Neural crest cell (in vitro differentiated cells): ENCODE measurements at places on chromosomes 5 and 9.

GRCh38 chr9:104774831-104775573 is 11.1 kb downstream of the NIPSNAP3B start:
- DNase-seq, result no peak

GRCh38 chr9:121897140-121897539 is 196.0 kb downstream of the TTLL11 start:
- DNase-seq, result no peak

DNA sequence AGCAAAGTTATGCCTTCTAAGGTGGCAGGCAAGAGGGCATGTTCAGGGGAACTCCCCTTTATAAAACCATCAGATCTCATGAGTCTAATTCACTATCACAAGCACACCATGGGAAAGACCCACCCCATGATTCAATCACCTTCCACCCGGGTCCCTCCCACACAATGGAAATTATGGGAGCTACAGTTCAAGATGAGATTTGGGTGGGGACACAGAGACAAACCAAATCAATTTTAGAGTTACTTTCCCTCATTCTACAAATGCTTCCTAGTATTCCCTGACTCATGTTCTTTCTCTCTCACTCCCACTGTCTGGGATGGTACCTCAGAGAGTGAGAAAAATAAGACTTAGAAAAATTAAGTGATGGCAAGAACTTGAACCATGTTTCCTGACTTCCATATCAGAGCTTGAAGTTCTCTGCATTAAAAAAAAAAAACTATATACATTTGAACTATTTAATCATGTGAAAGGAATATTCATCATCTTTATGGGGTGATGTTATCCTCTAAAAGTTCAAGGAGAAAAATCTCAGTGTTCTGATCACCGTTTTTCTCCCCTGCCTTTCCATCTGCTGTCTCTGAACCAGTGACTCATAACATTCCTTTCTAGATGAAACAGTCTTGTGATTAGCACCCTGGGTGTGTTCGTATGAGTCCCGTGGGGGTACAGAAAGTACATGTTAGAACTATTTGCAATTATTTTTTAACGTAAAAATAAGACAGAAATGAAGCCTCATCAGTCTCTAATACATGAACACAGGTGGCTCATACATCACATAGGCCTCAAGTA is 282.9 kb downstream of the SLF1 start:
- DNase-seq, result no peak

DNA sequence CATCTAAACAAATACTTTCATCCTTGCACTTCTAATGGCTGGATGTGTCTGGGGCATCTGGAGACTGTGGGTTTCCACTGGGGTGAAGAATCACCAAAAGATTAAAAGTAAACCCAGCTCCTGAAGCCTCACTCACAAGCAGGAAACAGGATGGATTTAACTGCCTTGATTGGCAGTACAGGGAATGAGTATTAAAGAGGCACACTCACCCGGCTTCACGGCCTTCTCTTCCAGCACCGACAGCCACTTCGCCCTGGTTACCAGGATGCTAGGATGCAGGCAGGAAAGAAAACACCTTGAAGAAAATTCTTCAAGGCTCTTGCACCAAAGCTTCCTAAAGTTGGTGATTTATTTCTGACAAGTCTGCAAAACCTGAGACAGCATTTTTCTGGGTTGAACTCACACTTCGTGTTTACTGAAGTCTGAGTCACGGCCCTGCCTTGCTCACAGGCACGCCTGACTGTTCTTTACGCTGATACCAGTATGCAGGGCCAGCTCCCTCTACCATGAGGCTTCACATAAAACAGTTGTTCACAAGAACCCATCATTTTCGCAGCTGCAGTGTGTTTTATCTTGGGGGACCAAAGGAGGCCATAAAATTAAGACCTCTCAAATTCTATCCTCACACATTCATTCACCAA is 56.5 kb upstream of the ZNF354A start:
- DNase-seq, result no peak

GRCh38 chr9:100555471-100555870 is 22.4 kb upstream of the CAVIN4 start:
- no peak for DNase-seq

- no peak for DNase-seq
Measured at GRCh38 chr5:145971108-145971507, 34.7 kb downstream of the SH3RF2 start.

DNA sequence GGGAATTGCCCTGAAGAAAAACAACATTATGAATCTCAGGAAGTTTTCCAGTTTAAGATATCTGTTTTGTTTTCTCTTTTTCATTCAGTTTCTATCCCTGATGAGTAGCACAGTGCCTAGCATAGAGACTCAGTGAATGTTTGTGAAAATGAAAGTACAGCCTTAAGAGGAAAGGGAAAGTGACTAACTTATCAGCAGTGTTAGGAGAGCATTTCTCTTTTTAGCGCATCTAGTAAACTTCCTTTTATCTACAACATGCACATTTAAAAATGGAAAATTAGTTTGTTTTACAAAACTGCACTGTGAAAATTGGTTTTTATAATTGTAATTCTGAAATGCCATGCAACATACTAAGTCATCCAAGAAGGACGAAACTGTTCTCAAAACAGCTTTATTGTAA is 110.8 kb downstream of the SMARCA2 start:
- no peak for DNase-seq

DNA sequence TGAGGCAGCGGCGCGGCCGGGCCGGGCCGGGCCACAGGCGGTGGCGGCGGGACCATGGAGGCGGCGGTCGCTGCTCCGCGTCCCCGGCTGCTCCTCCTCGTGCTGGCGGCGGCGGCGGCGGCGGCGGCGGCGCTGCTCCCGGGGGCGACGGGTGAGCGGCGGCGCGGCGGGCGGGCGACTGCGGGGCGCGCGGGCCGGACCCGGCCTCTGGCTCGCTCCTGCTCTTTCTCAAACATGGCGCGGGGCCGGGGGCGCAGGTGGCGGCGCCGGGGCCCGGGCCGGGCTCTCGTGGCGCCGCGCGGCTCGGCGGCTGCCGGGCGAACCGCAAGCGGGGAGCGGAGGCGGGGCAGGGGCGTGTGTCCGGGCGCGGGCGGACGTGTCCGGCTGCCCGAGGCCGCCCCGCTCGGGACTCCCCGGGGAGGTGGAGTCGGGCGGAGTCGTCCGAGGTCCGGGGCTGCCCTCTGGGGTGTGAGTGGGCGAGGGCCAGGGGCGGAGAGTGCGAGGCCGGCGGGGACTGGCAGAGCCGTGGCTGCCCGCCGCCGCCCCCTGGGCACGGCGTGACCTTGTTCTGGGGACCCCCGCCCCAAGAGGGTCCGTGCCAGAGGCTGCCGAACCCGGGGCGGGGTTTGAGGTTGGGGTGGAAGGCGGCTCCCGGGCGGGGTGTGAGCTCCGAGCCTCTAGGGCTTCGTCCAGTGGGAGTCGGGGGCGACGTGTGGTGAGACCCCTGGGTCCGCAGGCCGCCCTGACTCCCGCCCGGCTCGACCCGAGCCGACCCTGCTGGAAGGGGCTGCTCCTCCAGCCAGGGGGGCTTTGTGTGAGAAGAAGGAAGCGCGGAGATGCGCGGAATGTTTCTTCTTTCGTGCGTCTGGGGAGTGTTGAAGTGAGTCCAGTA is 485 bp downstream of the TGFBR1 start:
- DNase-seq, result peak; percentile 57

GRCh38 chr5:95369782-95370181 is 21.4 kb upstream of the FAM81B start:
- no peak for DNase-seq

DNA sequence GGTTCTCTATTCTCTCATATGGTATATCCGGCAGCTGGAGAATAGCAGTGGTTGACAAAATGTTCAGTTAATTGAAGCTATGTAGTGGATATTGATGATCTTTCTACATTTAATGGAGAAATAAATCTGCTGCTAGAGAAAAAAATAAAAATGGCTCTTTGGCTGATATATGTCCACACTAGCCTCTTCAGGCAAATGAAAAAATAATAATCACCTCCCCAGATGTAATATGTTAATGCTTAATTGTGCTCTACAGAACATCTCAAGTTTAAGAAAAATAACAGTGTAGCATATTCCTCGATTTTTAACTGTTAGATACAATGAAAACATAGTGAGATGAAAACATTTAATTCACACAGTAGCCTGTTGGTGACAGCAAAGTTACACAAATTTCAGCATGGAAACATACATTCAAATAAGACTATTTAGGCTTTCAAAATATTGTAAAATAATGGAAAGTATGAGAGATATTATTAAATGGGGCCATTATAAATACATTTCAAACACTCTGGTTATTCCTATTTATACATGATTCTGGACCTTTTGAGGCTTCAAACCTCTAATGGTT is 543.0 kb downstream of the MAT2B start:
- DNase-seq, result no peak

DNA sequence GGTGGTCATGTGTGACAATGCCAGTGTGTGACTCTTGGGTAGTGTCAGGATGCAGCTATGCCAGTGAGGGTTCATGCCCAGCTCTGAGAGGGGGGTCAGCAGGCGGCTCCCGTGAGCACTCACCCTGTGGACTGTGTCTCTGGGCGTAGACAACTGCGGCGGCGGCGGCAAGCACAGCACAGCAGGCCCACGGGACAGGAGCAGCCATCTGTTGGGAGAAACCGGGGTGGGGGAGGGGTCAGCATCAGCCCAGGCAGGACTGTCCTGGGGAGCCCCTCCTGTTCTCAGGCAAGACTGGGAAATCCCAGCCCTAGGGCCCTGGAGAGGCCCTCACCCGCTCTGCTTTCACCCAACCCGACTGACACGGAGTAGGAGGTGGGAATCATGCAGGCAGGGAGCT is 20.8 kb downstream of the CNTFR start:
- no peak for DNase-seq

GRCh38 chr5:19532936-19533335 is 455.1 kb downstream of the CDH18 start:
- DNase-seq, result no peak

DNA sequence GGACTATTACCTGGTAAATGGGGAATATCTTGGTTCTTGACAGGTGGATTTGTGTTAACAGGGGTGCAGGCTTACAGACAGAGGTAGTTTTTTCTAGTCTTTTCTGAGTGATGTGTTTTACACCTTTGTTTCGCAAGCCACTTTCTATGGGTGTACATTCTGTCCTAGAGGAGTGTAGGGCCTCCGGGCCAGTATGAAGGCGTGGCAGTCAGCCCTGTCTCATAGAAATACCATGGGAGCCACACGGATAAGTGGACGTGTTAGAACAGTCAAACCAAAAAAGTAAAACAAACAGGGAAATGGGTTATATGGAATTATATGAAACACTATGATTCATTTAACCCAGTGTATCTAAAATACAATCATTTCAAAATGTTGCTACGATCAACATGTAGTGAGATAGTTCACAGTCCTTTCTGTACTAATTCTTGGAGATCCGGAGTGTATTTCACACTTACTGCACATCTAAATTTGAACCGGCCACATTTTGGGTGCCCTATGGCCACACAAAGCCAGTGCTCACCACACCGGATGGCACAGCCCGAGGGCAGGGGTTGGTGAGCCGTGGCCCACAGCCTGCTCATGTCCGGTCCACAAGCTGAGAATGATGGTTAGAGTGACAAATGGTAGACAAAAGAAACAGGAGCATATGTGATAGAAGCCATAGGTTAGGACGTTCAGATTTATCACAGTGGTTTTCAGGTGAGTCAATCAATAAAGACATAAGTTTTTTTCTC is 80.1 kb upstream of the IRX4 start:
- DNase-seq, result no peak

- DNase-seq, result no peak
Measured at GRCh38 chr5:126514131-126514557, 80.9 kb downstream of the ALDH7A1 start.

DNA sequence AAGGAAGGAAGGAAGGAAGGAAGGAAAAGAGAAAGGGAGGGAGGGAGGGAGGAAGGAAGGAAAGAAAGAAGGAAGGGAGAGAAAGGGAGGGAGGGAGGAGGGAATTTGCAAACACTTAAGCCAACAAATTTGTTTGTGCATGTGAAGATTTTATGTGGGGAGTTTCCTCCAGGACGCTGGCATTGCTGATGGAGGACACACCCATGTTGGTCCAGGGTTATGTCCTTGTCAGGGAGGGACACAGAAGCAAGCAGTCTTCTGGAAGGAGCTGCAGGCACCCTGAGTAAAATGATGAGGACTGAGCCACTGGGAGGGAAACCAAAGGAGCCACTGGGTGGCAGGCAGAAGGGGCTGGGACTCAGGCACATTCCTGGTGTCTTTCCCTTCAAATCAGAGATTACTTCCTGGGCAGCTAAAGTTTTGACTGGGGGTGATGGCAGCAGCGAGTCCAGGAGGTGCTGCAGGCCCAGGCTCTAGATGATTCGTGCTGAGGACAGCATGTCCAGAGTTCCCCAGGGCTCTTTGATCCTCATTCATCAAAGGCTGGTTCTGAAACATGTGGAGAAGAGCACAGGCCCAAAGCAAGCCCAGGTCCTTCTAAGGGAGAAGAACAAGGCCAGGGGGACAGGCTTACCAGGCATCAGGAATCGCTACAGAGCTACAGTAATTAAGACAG is 109.2 kb downstream of the PAX5 start:
- no peak for DNase-seq

DNA sequence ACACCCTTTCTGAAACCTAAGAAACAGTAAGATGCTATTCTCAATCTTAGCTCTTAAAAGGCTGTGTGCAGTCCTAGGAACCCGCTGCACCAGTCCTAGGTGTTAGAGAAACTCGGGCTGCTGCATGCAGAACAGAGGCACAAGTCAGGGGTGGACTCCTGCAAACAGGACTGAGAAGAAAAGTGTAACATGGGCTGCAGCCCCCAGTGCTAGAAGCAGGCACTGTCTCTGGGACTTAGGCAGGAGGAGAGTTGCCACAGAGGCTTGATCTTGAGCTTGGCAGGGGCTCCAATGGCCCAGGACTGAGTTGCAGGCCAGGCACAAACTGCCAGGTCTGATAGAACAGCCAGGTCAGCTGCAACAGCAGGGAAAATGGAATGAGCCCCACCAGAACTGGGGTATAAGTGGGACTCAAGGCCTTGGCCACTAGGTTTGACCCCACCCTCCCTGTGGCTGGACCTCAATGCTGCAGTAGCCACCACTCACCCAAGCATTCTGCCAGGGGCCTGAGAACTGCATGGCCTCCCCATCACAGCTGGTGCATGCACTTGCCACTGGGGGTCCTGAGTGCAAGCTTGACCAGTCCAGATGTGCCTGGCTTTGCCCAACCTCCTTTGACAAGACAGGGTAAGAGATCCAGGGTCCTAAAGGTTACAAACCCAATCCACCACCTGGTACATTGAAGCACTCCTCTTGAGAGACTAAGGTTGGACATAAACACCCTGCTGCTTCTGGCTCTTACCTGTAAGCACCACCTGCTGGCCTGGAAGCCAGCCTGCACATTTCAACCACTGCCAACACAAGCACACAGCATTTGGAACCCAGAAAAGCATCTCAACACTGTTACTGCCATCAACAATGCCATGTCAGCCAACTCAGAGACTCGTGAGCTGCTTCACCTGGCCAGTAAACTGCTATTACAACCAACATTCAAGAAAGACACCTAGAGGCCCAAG is 103.3 kb downstream of the FBXL17 start:
- DNase-seq, result no peak

- no peak for DNase-seq
Measured at GRCh38 chr5:144335561-144335960, 164.9 kb downstream of the KCTD16 start.

DNA sequence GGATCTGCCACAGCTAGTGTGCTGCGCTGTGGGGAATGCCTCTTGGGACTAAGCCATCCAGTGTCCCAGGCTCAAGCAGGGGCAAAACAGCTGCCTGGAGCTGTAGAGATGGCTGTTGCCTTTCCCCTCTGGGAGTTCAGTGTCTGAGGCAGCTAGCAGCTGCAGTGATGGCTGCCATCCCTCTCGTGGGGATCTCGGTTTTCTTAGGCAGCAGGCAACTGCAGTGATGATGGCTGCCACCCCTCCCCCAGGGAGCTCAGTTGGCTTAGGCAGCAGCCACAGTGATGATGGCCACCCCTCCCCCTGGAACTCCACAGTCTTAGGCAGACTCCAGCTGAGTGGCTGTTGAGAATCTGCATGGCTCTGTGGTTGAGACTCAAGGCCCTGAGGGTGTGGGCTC is 1389.2 kb upstream of the NUDT12 start:
- DNase-seq, result no peak
